ENCODE measurements at places on chromosomes 1 and 21.

- DNase-seq = no peak
These were observed 3.2 kb downstream of the RAP1GAP start for GRCh38 chr1:21665711-21666575.

DNA sequence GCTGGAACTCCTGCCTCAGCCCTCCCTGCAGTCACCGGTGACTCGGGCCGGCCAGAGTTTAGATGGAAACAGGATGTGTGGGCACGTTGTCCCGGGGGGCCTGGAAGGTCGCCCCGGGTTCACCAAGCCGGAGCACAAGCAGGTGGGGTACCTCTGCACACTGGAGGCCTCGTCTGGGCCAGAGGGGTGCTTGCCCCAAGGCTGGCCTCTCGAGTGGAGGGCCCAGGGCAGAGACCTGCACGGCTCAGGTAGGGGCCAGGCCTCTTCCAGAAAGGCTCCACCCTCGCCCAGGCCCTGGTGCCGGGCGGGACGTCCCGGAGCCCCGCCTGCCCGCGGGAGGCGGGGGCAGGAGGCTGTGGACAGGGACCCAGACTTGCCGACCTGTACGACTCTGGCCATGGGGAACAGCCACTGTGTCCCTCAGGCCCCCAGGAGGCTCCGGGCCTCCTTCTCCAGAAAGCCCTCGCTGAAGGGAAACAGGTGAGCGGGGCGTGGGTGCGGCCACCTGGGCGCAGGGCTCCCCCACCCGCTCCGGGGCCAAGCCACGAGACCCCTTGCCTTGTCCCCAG lies at the start of gene PLEKHN1:
PLEKHN1 (plus strand) TSS at position 348 of the 569 bp plus-strand sequence; CDS start at position 398, 50 bp downstream.
- DNase-seq = peak; percentile 46

DNA sequence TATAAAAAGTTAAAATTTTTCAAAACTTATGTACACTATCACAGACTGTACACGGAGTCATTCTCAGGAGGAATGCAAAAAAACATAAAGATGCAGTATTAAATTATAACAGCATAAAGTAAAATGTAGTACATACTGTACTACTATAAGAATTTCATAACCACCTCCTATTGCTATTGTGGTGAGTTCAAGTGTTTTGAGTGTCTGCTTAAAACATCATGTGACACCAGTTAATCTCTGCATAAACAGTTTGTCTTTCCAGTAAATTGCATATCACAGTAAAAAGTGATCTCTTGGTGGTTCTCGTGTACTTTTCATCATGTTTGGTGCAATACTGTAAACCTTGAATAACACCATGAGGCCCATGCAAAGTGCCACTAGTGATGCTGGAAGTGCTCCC lies 45.2 kb downstream of the SDCCAG8 start:
- no peak for DNase-seq

DNA sequence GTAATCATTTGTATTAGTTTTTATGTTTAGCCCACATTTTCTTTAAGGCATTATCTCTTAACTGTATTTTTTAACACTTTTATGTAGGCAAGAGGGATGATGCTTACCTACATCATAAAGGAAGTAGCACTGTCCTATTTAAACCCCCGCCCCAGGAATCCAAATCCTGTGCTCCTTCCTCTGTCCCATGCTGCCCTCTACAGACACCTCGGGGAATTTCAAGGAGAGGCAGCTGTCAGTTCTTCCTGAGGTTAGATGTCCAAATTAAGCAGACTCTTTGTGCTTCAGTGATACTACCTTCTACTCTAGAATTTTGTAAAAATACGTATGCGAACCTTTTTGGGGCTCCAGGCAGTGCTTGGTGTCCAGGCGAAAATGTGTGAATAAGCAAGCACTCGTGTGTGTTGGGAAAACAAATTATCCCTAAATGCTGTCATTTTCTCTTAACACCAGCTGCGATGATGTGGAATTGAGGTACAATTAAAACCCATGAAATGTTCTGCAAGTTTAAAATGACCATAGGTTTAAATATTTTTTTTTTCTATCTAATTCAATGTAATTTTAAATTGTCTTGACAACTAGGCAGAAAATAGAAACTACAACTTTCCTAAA lies 19.2 kb downstream of the CRCT1 start:
- peak; percentile 38 for DNase-seq

DNA sequence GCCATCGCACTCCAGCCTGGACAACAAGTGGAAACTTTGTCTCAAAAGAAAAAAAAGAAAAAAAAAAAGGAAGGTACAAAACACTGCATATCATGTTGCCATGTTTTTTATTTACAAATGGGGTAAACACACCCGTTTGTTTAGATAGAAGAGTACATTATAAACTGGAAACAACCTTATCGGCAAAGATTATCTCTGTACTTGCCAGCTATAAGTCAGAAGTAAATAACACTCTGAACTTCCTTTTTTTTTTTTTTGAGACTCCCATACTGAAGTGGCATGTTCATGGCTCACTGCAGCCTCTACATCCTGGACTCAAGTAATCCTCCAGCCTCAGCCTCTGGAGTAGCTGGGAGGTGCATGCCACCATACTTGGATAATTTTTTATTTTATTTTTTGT lies 21.9 kb downstream of the USP48 start:
- DNase-seq = no peak
